ENCODE measurements at places on chromosomes 4 and X.

- no peak for DNase-seq
These were observed 25.5 kb downstream of the GPRASP3 start for GRCh38 chrX:102745857-102746584.

DNA sequence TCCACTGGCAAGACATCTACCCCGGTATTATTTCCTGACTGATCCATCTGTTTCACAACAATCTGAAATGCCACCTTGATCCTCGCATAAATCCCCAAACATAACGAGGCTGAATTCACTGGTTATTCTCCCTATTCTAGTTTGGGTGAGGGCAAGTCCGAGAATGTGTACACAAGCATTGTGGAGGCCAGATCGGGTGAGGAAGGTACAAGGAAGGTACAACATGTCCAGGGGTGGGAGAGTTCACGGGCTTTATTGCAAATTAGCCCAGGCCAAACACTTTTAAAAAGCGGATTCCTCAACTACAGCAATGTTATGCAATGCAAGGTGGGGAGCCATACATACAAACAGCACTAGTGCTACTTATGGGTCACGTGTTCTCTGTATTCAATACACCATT, 82.0 kb upstream of the STS start:
- DNase-seq, result no peak

DNA sequence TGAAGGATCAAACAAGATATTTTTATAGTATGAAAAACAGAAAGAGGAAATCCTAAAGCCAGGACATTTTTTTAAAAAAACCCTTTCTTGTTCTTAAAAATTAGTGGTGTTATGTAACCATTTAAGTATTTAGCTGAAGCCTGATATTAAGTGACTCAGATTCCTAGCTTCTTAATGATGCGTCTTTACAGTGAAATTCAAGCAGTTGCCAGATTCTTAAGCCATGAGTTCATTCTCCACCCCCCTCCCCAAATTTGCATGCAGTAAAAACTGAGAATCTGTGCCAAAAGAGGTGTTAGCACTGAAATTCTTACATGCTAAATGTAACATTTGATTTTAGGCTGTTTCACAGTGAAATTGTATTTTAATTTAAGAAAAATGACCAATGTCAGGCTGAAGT, 180.8 kb downstream of the RAPGEF2 start:
- DNase-seq, result no peak

- DNase-seq, result no peak
These were observed 142.8 kb downstream of the MGST2 start for GRCh38 chr4:139808381-139808807.

GRCh38 chr4:60800701-60801100, 399.4 kb upstream of the ADGRL3 start:
- DNase-seq, result no peak

GRCh38 chr4:135192751-135193535, 991.4 kb upstream of the PABPC4L start:
- no peak for DNase-seq

- DNase-seq, result no peak
These were observed 490.0 kb downstream of the CENPC start for GRCh38 chr4:67055319-67055718.

- no peak for DNase-seq
These were observed 14.0 kb upstream of the CDKN2AIP start for GRCh38 chr4:183430317-183430993.

- peak; percentile 5 for DNase-seq
These were observed 174.1 kb downstream of the RBMX2 start for GRCh38 chrX:130575831-130576389.

- DNase-seq, result no peak
These were observed 169.3 kb downstream of the RCHY1 start for GRCh38 chr4:75344915-75345314.

DNA sequence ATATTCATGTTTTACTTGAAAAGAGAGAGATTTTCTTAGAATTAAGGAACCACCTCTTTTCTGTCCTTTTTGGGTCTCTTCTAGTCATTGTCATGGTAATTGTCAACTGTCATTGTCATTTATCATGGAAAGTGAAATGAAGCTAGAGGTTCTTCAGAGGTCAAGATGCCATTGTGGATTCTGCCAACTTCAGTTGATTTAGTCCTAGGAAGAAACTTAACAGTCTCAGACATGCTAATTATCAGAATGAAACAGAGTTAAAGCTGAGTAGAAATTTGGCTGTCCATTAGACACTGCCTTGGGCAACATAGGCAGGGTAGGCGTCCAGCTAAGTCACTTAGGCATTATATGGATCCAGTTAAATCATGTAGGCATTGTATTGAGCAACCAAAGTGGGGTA, 796.1 kb upstream of the ADGRL3 start:
- no peak for DNase-seq

GRCh38 chr4:127545271-127545670, 87.5 kb upstream of the INTU start:
- no peak for DNase-seq

- DNase-seq, result no peak
These were observed 27.1 kb downstream of the TSC22D3 start for GRCh38 chrX:107748506-107748905.

- DNase-seq, result no peak
These were observed 24.6 kb upstream of the ANTXR2 start for GRCh38 chr4:80097400-80098177.

DNA sequence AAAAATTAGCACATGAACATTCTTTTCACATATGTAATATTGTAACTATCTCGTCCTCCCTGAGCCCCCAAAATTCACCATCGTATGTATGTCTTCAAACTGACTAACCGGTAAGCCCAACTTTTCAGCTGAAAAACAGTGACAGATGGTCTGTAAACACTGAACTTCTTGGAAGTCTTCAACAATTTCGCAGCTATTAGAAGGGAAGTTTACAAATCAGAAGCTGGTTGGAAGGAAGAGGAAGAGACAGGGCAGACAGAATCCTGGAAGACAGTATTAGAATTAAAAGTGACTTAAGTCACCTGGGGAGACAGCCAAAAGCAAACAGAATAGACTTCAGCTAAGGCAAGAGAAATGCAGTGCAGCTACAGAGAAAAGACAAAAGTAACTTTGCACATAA, 858.4 kb downstream of the ADGRL3 start:
- no peak for DNase-seq

DNA sequence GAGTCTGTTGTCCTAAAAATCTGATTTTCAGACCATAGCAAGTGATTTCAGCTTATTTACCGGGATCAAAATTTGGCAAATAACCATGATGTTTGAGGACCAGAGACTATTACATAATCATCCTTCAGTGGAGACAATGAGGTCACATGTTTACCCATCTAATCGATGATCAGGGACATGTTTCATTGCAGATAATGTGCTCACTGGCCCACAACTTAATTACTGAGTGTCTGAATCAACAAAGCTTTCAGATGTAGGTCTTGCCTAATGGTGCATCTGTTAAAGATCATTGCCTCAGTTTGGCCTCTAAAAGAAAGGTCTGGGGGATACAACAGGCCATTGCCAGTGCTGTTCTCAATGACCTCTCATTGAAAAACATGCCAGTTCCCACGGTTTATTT, 42.8 kb upstream of the KLHL34 start:
- no peak for DNase-seq

DNA sequence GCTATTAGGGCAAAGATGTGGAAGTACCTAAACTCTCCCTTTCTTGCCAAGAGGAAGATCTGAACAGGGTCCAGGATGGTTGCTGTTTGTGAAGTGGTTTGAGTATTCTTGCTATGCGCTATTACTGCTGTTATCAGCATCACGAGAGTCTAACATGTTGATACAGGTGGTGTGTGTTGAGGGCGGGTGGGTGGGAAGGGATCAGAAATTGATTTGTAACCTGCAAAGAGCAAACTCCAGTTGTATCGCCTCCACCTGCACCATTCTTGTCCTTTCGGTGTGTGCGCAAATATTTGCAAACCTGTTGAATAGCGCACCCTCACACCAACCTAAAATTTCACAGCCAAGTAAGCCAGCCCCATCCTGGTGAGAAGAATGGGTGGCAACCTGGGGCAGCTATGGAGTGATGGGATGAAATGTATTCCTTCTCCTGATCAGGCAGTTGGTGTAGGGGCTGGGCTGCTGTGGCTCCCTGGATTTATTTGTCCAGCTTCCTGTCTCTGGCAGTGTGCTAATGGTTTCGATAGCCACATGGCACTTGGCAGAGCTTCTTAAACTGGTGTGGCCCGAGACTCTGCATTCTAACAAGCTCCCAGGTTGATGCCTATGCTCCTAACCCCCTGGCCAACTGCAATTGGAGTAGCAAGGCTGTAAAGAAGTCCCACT, 102.6 kb upstream of the SCML1 start:
- no peak for DNase-seq
